ENCODE measurements at places on chromosomes 6 and 20. TPM values are rescaled to one million over a fixed set of nuclear protein-coding genes. Genes with fewer than 3 reads are reported as not detected.

The FOXC1 gene
- total RNA-seq = 0.45 TPM

The BMP6 gene
- total RNA-seq = 0.37 TPM

The SLC17A2 gene
- total RNA-seq = not detected

The PCSK2 gene
- total RNA-seq = 0.07 TPM

The SLC26A8 gene
- total RNA-seq = 0.25 TPM

The TRIM10 gene
- total RNA-seq = not detected

The IP6K3 gene
- 2.9 TPM for total RNA-seq

The ZBP1 gene
- total RNA-seq = not detected

The LY86 gene
- total RNA-seq = not detected

The NMBR gene
- total RNA-seq = 0.09 TPM

The ZBTB12 gene
- total RNA-seq = 25.6 TPM

The BHLHE23 gene
- total RNA-seq = 0.22 TPM
